ENCODE measurements at places on chromosomes 7 and 10. TPM values are rescaled to one million over a fixed set of nuclear protein-coding genes. Genes with fewer than 3 reads are reported as not detected.

The PGAM2 gene
- 1.9 TPM for total RNA-seq

DNA sequence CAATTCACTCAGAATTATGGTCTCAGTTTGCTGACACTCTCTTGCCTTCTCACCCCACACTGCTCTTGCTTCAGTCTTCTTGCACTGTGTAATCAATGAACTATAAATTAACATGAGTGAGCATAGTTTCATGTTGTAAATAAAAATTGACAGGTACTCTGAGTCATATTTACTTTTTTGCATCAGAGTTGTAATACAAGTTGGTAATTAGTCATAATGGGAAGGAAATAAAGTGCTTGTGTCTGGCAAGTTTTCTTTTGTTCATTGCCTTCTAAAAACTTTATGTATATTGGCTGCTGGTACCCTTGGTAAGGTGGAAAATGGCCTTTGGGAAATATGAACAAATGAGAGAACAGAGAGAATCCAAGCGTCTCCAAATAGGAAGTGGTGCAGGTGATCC lies 169.3 kb upstream of the MAGI2 start:
- H3K27ac ChIP-seq, result no peak overlapping the region
- no peaks in the 10 kb centered on the region for H3K36me3 ChIP-seq
- H3K4me1 ChIP-seq, result no peaks in the 10 kb centered on the region
- no peak overlapping the region for H3K4me3 ChIP-seq
- no peak for DNase-seq

- H3K27ac ChIP-seq, result no peak overlapping the region
- H3K4me3 ChIP-seq, result no peak overlapping the region
- H3K27me3 ChIP-seq, result no peaks in the 10 kb centered on the region
- H3K4me1 ChIP-seq, result no peaks in the 10 kb centered on the region
- no peaks in the 10 kb centered on the region for H3K36me3 ChIP-seq
- DNase-seq, result no peak
Measured at GRCh38 chr7:87426160-87426559, 49.3 kb downstream of the ABCB4 start.

- DNase-seq, result no peak
- no peaks in the 10 kb centered on the region for H3K36me3 ChIP-seq
- no peak overlapping the region for H3K4me3 ChIP-seq
Measured at GRCh38 chr7:21172800-21173199, 255.1 kb upstream of the SP4 start.

DNA sequence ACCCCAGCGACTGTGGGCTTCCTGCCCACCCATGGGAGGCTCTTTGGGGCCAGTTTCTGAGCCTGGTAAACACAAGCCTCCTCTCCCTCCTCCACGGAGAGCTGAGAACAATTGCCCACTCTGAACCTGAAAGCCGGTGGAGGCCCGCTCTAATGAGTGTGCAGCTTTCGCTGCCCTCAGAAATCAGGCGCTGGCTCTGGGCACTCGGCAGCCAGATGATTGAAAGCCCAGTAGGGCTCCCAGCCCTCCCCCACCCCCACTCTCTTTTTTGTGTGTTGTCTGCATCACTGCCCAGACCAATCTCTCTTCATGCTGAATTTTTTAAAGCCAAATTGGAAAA lies 438.9 kb downstream of the RPS24 start:
- H3K4me3 ChIP-seq, result no peak overlapping the region
- no peaks in the 10 kb centered on the region for H3K36me3 ChIP-seq
- H3K27ac ChIP-seq, result no peak overlapping the region

The ZNF467 gene
- 2.8 TPM for total RNA-seq

- H3K27ac ChIP-seq, result no peak overlapping the region
- no peak overlapping the region for H3K4me3 ChIP-seq
- H3K4me1 ChIP-seq, result peaks cover 4% of the 10 kb centered on the region
- no peaks in the 10 kb centered on the region for H3K27me3 ChIP-seq
Measured at GRCh38 chr7:1557006-1557405, 1.0 kb upstream of the TMEM184A start.

- peaks cover 19% of the 10 kb centered on the region for H3K4me1 ChIP-seq
- no peaks in the 10 kb centered on the region for H3K27me3 ChIP-seq
- DNase-seq, result no peak
- H3K36me3 ChIP-seq, result peaks cover 24% of the 10 kb centered on the region
Measured at GRCh38 chr7:130894146-130894908, 160.3 kb upstream of the KLF14 start.

- no peak overlapping the region for H3K4me3 ChIP-seq
- peaks cover 37% of the 10 kb centered on the region for H3K4me1 ChIP-seq
- H3K27ac ChIP-seq, result no peak overlapping the region
- no peaks in the 10 kb centered on the region for H3K36me3 ChIP-seq
Measured at GRCh38 chr10:71842856-71843686, 8.0 kb downstream of the PSAP start.

The VSIR gene
- total RNA-seq, result 193 TPM

Measured in natural killer cell (primary cell).